Lung microvascular endothelial cell (primary cell): ENCODE measurements at places on chromosomes 7 and 10.

DNA sequence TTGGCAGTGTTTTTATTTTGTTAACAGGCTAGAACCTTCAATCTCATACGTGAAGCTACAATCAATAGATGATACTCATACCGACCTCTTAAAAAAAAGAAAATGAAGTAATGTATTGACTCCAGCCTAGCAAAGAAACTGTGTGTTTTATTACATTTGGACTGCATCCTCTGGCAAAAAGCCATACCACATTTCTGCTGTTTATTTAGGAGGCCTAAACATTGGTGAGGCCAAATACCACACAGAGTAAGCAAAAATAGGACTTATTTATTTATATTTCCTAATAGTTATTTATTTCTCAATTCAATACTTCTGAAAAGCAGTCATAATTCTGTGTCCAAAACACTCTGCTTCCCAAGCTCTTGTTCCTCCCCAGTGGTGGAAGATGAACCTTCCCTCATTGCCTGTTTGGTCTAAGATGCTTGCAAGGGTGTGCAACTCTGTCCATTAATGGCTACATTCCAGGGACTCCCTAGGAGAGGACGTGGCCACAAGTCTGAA lies 398.8 kb upstream of the KLF6 start:
- DNase-seq: peak; percentile 74

DNA sequence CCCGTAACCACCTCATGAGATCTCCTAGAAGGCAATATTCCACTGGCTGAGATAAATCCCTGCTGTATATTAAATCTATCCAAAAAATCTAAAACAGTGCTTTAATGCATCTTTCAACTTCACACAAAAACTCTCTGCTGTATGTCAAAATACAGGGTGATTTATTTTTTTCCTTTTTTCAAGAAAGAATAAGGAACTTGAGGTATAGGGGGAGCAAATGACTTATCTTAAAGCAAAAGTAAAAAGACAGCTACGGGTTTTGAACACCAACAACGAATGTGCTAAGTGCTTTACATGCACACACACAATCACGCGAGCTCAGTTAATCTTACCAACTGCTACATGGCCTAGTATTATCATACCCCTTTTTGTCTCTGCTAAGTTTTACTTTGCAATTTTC lies 168.9 kb upstream of the PHF14 start:
- no peak for DNase-seq

DNA sequence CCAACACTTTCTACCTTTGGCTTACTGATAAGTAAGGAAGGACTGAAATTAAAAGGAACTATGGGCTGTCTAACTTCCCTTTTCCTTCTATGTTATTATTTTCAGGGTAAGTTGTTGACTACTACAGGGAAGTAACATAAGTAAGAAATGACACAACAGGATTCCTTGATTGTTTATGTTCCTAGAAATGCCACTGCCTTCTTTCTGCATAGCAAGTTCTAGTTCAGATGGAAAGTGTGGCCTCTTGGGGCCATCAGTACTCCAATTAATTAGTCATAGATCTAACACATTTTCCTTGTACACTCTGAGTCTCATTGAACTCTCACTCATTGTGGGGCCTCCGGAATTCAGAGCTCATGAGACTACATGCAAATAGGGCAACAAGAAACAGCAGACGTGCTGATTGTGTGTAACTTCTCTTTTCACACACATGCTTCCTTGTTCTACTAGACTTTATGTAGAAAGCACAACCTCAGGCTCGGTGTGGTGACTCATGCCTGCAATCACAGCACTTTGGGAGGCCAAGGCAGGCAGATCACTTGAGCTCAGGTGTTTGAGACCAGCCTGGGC lies 35.3 kb upstream of the HIBADH start:
- peak; percentile 8 for DNase-seq

DNA sequence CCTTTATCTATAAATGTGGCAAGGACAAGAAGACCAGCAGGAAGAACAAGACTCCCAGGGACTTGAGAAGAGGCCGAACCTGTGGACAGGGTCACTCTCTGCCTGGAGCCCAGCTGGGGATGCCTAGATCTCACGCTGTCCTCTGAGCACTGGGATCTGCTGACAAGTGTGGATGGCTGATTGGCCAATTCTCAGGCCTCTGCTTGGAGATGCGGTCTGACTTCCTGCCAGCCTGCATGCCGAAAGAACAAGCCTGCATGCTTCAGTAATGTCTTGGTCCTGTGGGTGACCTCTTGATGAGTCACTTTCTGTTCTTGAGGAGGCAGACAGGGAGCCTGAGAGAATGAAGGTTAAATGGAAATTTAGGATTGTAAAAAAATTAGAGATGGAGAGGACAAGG lies 84.7 kb downstream of the TMEM178B start:
- DNase-seq: peak; percentile 42

DNA sequence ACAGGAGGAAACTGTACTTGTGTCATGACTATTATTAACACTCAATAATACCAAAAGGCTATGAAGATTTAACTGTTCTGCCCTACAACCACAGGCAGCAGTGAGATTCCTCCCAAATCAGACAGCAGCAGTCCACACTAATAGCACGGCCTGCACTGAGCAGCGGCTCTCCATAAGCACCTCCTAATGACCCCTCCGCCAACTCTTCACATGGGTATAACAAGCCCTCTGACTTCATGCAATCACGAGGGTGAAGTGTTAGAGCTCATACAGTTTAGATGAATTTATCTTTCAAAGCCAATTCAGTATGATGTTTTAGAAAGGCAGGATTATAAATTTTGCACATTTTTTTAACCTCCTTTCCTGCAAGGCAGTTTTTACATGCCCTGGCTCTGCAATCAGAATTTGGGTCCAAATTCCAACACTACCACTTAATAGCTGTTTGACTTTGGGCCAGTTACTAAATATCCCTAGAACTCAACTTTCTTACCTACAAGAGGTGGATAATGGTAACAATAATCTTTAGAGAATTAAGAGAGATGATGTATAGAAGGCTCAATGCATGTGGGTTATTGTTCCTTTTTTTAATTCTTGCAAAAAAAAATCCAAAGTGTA lies 617.1 kb downstream of the KCNMA1 start:
- no peak for DNase-seq

DNA sequence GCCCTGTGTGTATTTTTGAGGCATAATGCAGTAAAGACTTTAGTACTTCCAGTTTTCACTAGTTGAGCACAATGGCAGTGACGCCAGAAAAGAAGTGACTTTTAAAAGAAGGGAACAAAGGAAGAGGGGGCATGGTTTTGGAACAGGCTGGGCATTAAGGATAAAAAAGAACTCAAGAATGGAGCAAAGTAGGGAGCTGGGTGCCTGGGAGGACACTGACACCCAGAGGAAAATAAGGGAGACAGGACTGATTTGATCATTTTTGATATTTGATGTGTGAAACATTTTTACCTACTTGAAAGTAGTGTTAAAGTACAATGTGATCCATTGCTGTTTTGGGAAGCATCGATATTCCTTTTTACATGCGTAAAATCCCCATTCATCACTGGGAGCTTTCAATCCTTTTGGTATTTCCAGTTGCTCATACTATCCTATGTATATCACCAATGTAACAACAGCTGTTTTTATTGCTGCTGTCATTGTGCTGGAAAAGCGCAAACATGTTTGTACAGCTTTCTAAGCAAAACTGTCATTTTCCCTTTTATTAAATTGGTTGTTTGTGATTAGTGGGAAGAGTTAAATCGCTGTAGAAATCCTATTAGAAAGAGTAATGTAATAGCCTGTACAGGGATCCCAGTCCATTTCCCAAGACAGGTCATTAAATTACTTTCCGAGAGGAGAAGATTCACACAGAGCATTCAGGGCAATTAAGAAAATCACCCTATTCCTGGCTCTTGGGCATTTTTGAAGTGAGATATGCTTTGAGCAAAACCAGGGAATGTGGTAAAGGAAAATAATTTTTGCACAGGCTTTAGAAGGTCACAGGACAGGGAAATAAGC lies 85.2 kb downstream of the ADAM12 start:
- DNase-seq: no peak

- DNase-seq: no peak
These were observed 308.7 kb upstream of the BMPER start for GRCh38 chr7:33596686-33597085.

DNA sequence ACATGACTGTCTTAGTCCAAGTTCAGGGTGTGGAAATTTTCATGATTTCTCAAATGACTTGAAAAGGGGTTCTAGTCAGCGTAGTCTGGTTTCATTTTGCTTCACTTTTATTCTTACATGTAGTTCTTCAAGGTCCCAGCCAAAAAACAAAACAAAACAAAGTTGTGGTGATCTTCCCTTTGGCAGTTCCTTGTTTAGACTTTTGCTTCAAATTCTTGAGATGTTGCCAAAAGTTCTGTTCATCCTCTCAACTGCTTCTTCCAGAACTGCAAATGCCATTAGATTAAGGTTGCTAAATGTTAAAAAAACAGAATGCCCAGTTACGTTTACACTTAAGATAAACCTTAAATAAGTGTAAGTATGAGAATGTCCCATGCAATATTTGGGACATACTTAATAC lies 370.8 kb upstream of the LRRTM3 start:
- no peak for DNase-seq

- peak; percentile 33 for DNase-seq
These were observed 130.4 kb upstream of the GHITM start for GRCh38 chr10:84008878-84009277.

GRCh38 chr10:70578371-70578947 lies 24.1 kb downstream of the PRF1 start:
- no peak for DNase-seq

GRCh38 chr7:134533288-134533771 lies 6.0 kb downstream of the AKR1B10 start:
- DNase-seq: no peak

- peak; percentile 1 for DNase-seq
These were observed at the start of gene CNTNAP2 for GRCh38 chr7:146116521-146117222. CNTNAP2 (plus strand) TSS chr7:146116801; CDS start chr7:146116877, 76 bp downstream.

DNA sequence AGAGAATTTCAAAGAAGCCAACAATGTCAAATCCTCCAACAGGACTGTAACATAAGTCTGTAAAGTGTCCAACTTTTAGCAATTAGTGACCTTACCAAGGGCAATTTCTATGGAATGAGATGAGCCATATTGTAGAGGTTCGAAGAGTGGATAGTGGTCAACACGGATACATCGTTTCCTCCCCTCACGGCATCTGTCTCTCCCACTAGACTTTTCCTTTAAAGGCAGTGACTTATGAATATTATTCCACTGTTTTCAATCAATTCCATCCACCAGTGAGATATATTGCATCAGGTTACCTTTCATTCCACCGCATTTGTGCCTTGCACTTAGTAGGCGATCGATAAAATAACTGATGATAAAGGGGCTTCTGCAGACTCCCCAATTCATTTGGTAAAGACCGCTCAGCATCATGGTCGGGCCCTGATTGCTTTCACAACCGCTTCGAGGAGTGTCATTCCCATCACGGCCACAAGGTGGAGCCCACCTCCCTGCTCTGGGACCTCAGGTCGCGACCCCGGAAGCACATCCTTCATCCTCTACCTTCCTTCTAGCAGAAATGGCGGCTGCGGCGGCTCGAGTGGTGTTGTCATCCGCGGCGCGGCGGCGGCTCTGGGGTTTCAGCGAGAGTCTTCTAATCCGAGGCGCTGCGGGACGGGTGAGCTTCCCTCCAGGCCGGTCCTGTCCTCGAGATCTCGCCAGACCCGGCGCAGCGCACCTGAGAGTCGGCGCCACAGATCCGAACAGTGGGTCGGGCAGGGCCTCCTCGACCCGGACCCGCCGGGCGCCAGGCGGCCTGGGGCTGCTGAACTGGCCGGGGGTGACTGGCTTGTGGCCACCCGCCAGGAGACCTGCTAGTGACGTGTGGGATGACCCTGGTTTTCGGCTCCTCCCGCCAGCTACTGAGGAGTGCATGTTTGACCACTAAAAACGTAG lies at the start of gene PMPCB:
PMPCB (plus strand) TSS at position 535 of the 936 bp plus-strand sequence; CDS start at position 560, 25 bp downstream.
- peak; percentile 89 for DNase-seq

DNA sequence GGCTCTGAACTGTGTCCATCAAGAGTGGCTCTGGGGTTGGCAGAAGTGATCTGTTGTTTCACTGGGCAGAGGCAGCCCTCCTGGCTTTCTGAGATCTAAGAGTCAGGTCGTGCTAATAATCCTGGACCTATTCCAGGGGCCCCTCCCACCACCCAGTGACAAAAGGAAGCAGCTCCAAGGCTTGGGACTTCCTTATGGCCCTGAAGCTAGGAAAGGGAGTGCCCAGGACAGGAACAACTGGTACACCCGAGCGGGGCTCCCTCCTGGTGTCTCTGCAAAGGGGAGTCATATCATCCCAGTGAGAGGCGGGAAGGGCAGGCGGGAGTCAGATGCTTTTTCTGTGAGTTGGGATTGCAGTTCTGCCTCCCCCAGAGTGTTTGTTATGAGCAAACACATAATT lies 32.3 kb downstream of the RPS24 start:
- no peak for DNase-seq

GRCh38 chr7:132666071-132666773 lies 90.0 kb upstream of the PLXNA4 start:
- DNase-seq: peak; percentile 48

DNA sequence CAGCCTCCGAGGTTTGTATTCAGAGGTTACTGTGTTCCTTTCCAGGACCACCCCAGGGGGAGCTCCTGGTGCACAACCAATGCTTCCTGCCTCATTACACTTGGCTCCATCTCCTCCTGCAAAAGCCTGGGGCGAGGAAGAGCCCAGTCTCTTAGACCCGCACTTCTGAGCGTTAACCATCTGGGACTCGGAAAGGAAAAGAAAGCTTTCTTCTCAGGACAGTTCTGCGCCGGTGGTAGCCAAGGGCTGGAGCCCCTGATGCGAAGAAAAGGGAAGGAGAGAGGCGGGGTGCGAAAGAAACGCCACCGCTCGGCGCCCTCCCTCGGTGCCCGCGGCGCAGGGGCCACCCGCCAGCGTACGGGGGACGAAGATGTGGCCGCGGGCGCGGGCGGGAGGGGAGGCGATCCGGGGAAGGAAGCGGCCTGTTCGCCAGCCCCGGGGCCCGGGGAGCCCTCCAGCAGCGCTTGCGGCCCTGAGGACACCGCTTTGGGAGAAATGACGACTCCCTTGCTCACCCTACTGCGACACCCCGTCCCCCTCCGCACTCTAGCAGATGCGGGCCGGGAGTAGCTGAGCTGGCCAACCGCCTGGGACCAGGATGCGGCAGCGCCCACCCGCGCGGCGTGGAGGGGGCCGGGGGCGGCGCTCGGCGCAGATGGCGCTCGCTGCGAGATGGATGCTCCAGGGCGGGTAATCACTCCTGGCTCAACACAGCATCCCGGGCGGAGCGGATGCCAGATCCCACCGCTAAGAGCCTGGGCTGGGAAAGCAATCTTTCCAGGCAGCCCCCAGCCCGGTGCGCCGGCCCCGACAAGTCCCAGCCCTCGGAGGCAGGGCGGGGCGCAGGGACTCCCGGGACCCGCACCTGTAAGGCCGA lies 1.3 kb downstream of the NRCAM start:
- DNase-seq: peak; percentile 49

GRCh38 chr7:4383584-4383983 lies 298.5 kb upstream of the FOXK1 start:
- no peak for DNase-seq

- DNase-seq: no peak
These were observed 61.6 kb upstream of the BTRC start for GRCh38 chr10:101292194-101293006.

DNA sequence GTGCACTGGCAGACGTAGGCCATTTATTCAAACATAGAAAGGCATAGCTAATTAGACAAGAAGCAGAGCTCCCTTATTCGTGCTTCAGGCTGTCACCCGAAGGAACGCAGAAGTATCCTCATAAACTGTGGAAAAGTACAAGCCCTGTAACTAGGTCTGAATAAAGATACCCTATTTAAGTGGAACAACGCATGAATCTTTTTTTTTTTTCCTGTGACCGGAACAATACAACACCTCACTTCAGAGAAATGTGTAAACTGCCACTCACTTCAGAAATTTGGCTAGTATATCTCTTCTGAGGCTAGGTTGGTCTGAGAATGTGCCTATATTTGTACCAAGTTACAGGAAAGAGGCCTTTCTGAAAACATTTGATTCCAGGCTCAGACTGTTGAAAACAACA lies 8.0 kb upstream of the CSTF2T start:
- DNase-seq: no peak

GRCh38 chr10:26534384-26534783 lies 96.2 kb downstream of the APBB1IP start:
- no peak for DNase-seq
